Psoas muscle (tissue), 8 donors: ENCODE measurements at places on chromosomes 4 and X. TPM values are rescaled to one million over a fixed set of nuclear protein-coding genes. Genes with fewer than 3 reads are reported as not detected.

DNA sequence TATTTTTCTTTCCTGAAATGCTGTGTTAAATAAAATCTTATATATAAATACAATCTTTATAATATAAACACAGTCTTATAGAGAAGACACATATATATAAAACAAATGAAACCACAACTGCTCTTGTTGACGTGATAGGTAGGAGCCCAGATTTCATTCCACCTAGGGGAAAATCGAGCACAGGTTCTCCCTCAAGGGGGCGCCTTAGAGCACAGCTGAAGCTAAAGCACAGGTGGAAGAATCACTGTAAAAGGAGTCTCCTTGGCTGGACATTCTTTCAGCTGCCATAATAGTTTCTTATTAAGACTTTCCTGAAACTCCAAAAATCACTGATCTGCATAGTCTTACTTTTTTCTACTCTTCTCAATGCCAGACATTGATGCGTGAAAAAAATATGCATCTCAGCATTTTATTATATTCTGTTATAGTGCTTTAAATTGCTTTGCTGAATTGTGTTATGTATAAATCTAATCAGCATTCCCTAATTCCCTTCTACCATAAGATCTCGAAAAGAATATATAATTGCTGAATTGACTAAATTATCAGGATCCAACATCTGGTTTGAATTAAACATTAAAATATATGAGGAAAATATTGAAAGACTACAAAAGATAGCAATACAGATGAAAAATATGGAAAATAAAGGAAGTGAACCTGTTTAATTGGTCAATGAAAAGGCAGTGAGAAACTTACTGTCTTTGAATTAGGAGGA, 25.5 kb upstream of the RXFP1 start:
- DNase-seq: no peak

- peak; percentile 90 for DNase-seq
Observed at GRCh38 chrX:130060122-130061069, 49.9 kb downstream of the ELF4 start.

GRCh38 chr4:15738877-15739276, 36.0 kb downstream of the BST1 start:
- no peak for DNase-seq

- no peak for DNase-seq
Observed at GRCh38 chr4:18203966-18204365, 182.4 kb upstream of the LCORL start.

GRCh38 chr4:73944061-73944875, 37.6 kb downstream of the PF4 start:
- no peak for DNase-seq

DNA sequence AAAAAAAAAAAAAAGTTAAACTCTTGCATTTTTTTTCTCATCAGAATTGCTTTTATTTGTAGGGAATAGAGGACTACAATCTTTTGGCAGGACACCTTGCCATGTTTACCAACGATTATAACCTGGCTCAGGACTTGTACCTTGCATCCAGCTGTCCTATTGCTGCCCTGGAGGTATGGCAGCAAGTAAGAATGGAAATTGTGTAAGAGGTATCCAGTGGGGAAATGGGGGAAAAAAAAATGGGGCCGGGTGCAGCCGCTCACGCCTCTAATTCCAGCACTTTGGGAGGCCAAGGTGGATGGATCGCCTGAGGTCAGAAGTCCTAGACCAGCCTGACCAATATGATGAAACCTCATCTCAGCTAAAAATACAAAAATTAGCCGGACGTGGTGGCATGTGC, 49.8 kb downstream of the WDR19 start:
- no peak for DNase-seq

GRCh38 chr4:10272511-10272910, 155.9 kb upstream of the WDR1 start:
- no peak for DNase-seq

DNA sequence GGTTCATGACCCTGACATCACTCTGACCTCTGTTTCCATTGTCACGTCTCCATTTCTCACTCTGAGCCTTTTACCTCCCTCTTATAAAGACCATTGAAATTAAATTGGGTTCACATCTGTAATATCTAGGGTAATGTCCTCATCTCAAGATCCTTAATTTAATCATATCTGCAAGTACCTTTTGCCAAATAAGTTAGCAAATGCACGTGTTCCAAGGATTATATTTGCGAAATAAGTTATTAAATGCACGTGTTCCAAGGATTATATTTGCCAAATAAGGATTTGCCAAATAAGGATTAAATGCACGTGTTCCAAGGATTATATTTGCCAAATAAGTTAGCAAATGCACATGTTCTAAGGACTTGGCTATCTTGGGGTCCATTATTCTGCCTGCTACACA, 938.0 kb downstream of the NLGN4X start:
- no peak for DNase-seq

GRCh38 chr4:189177130-189177529, 763.5 kb upstream of the FRG1 start:
- DNase-seq: no peak

DNA sequence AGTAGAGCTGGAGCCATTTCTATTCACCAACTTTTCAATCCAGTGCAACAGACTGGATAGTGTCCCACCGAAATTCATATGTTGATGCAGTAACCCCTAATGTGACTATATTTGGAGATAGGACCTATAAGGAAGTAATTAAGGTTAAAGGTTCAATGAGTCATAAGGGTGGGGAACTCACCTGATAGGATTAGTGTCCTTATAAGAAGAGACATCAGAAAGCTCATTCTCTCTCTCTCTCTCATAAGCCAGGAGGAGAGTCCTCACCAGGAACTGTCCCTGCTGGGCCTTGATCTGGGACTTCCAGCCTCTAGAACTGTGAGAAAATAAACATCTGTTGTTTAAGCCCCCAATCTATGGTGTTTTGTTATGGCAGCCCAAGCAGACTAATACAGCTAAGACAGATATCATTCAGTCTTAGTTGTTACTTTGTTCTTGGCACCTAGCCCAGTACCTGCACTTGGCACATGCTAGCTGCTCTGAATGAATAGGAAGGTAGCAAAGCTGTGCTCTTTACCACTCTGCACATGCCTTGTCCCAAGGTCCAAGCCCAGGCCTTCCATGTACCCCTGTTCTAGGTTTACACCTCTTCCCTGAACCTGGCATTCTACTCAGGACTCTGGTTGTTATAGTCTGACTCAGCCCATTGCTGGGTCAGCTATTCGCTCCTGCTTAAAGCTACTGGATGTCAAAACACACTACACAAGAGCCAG, 19.2 kb upstream of the BRS3 start:
- no peak for DNase-seq

DNA sequence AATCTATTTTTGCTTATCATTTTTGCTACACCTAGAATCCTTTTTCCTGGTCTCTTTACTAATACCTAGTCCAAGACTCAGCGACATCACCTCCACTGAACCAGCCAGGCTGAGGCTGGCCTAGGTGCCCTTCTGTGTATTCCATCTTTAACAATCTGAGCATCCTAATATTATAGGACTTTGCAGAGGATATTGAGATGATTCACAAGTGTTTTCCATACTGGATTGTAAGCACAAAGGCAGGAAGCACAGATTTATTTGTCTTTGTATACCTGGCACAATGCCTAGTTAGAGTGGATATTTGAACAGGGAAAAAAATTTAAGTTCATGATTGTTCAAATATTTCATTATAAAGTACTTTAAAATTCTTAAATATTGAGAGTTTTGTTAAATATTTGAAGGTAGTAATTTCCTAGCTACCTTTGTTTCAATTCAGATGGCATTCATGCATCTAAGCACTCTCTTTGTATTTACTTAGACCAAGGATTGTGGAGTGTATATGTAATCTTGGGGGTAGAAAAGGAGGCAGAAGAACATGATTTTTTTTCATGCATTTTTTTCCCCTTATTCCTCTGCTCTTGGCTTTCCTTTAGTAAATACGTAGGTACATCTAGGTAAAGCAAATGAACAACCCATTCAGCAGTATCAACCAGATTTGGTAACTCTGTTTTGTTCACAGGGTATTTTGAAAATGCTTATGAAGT, 18.4 kb downstream of the SMARCA5 start:
- DNase-seq: no peak

- DNase-seq: no peak
Observed at GRCh38 chr4:38666766-38667084, 2.7 kb downstream of the KLF3 start.

ANXA3 gene
- 18.1 TPM for total RNA-seq

EBP gene
- 7.1 TPM for total RNA-seq
